ENCODE measurements at places on chromosomes 3 and 15.

DNA sequence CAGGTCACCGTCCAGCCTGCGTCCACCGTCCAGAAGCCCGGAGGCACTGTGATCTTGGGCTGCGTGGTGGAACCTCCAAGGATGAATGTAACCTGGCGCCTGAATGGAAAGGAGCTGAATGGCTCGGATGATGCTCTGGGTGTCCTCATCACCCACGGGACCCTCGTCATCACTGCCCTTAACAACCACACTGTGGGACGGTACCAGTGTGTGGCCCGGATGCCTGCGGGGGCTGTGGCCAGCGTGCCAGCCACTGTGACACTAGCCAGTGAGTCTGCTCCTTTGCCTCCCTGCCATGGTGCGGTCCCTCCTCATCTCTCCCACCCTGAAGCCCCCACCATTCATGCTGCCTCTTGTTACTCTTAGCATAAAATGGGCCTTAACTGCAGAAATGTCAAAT, 39.2 kb downstream of the BOC start:
- DNase-seq = no peak

- no peak for DNase-seq
These were observed 291.6 kb upstream of the TGFBR2 start for GRCh38 chr3:30314757-30315325.

GRCh38 chr3:186965141-186965879, 35.0 kb downstream of the ST6GAL1 start:
- no peak for DNase-seq

DNA sequence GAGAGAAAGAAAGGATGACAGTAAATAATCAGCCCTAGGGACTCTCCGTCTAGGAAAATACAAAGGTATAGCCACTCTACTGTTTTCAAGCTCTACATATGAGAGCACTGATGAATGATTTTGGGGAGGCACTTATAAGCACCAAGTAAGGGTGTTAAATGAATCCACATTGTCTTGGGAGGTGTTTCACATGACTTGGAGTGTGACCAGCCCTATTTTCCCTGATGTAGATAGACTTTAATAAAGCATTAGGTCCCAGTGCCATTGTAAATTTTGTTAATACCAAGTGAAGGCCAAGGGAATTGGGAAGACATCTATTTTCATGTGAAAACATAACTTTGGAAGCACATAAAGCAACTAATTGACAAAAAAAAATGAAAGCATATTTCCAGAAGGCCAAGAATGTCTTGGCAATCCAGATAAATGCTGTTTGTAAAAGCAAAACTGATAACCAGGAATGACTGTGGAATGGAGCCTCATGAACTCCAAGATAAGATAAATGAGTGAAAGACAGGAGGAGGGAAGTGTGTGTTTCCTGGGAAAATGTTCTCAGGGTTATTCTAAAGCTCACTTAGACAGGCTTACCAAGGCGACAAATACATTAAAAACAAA, 96.0 kb upstream of the MYZAP start:
- no peak for DNase-seq

DNA sequence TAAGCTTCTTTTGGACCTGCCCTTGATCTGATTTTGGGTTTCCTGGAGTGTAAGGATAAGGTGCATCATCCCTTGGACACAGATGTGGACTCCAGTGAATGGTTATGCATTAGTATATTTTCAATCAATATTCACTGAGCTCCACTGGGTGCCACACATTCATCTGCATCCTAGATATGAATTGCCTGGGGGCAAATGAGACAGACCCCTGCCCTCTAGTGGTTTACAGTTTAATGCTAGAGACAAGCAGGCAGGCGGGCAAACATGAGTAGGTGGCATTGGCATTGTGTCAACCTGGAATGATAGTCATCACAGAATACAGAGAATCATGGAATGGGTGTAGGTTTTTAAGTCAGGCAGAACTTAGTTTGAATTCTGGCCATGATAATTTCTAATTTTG, 252.5 kb upstream of the SOX14 start:
- no peak for DNase-seq

DNA sequence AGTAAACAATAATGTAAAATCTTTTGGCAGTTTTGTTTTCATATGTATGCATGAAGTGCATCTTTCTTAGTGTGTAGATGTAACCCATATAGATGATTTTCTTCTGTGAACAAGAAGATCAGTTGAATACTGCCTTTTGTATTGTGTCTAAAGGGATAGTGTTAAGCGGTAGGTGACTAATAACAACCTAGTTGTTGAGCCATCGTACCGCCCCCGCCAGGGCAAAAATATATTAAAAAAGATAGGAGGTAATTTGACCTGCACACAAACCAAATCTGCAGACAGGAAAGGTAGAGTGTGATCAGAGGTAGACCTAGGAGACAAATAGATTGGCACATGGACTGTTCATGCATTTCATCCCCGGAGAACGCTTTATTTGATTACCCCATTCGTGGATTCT, 3.3 kb upstream of the GMNC start:
- no peak for DNase-seq

GRCh38 chr3:53103397-53104296, 26.6 kb downstream of the RFT1 start:
- no peak for DNase-seq

- no peak for DNase-seq
These were observed 52.9 kb downstream of the TUBGCP4 start for GRCh38 chr15:43423793-43424192.

- DNase-seq = no peak
These were observed 612.2 kb upstream of the GOLIM4 start for GRCh38 chr3:168707900-168708299.

DNA sequence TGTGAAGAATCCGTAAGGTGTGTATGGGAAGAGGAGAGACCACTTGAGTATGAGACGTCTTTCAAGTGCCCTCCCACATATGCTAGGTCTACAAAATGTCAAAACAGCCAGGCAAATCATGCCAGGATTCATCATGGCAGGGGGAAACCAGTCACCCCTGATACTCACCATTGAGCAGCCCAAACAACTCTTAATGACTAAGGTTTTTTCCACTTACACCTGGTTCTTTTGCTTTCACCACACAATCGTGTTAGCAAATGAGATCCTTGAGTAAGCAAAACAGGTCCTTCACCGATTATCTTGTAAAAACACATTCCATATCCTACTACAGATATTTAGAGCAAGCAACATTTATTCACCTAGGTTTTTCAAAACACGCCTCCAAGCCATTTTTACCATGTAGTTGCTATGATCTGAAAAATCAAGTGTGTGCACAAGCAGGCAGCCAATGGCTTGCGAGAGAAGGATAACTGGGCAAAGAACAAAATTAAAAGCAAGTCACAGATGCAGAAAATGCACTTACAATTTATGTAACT, 177.5 kb upstream of the LPP start:
- no peak for DNase-seq

- no peak for DNase-seq
These were observed 22.0 kb upstream of the ATP13A3 start for GRCh38 chr3:194508491-194509453.

- DNase-seq = no peak
These were observed 18.5 kb downstream of the MGA start for GRCh38 chr15:41678742-41679141.

DNA sequence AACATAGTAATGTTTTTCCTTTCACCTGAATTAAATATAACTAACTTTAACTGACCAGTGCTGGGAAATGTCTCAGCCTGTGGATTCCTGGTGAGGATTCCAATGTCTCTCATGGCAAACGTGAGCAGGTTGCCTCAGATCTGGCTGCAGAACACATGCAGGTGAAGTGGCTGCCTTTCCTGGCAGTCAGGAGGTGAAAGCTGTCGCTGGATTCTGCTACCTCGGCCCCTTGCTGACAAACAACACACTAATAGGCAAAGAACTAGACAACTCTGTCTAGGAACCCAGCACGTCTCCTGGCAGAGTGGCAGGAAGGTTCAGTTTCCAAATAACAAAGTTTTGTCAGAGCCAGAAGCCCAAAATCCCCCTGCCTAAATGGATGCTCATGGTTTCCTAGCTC, 400.8 kb upstream of the PPP2R3A start:
- no peak for DNase-seq

DNA sequence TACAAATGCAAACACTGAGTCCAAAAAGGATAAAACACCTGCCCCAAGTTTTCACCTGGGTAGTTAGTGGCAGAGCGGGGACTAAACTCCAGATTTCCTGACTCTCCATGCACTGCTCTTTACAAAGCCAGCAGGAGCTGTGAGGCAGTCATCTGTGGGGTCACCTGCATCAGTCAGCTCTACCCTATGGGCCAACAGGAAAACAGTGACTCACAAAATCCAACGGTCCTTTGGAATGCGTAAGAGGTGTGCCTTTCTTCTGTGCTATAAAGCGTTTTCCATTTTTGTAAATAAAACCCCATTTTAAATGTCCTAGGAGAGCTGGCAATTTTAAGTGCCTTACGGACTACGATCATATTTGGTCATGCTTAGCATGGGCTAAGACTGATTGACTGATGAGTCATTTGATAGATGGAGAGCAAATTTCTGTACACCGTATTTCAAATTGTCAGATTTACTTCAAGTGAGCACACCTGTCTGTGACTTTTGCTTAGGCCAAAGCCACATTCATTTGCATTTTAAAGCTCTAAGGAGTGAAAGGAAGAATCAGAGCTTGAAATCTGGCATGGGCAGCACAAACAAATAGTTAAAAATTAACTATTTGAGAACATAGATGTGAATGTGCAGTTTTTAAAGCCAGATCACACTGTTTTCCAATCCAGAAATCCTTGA, 4.4 kb upstream of the COL8A1 start:
- no peak for DNase-seq

- no peak for DNase-seq
These were observed 364.4 kb upstream of the ARHGEF26 start for GRCh38 chr3:153756816-153757215.

DNA sequence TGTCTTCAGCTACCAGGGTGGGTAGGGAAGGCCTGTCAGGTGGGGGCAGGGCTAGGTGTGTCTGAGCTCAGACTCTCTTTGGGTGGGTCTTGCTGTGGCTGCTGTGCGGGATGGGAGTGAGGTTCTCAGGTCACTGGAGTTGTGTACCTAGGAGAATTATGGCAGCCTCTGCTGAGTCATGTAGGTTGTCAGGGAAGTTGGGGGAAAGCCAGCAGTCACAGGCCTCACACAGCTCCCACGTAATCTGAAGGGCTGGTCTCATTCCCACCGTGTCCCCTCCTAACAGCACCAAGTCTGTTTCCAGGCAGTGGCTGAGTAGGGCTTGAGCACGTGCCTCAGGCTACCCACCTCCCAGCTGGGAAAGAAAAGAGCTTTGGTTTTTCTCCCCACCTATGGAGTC, 67.0 kb downstream of the CHCHD4 start:
- DNase-seq = no peak

Data from stimulated activated CD8-positive, alpha-beta memory T cell treated with anti-CD3 and anti-CD28 coated beads, Interleukin-15, amount 100 ng/mL, for 1 hour (primary cell).